ENCODE measurements at places on chromosomes 6 and 20.

- DNase-seq, result no peak
Observed at GRCh38 chr20:22746957-22747356, 162.6 kb upstream of the FOXA2 start.

- no peak for DNase-seq
Observed at GRCh38 chr6:78199044-78199443, 546.2 kb downstream of the MEI4 start.

GRCh38 chr6:5850848-5851255 lies 155.9 kb downstream of the NRN1 start:
- DNase-seq, result no peak

DNA sequence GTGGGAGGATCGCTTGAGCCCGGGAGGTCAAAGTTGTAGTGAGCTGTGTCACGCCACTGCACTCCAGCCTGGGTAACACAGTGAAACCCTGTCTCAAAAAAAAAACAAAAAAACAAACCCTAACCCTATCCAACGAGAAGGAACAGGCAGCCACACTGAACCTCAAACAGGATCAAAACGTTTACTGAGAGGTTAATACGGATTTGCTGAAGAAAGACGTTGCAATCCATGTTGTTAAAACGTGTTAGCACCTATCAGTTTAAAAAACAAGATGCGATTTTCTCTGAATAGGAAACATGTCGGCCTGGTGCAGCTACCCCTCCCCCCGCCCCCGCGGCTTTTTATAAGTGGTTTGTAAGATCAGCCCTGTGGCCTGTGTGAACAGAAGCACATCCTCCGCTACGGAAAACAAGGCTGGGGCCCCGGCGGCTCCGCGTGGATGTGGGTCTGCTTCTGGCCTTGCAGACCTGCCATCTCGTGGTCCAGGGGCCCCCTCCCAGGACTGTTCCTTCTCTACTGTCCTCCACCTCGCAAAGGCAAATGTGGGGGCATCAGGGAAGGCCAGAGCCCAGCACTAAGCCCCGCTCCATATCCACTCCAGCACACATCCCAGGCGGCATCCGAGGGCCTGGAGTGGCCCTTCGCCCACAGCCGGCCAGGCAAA lies 11.4 kb downstream of the SLC2A4RG start:
- DNase-seq, result no peak

DNA sequence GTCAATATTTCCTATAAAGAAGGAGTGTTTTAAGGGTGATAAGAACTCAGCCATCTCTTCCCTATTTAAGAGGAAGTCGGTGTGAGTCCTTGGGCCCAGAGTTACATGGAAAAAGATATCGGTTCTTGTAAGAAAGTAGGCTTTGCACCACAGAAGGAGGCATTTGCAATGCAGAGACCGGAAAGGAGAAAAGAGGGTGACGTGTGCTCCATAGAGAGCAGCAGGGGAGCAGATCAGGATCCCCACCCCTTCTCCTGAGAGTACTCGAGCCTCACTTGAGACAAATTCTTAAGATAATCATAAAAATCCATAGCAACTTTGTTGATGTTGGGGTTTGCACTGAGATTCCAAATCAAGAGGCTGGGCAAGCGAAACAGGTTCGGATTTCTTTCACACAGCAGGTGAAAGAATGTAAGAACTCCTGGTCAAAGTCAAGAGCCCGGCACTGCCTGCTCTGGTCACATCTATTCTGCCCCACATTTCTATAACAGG lies 27.8 kb downstream of the FOXA2 start:
- DNase-seq, result no peak

- DNase-seq, result no peak
Observed at GRCh38 chr6:139679516-139680179, 305.2 kb upstream of the CITED2 start.

- DNase-seq, result no peak
Observed at GRCh38 chr6:164130151-164130550, 715.6 kb downstream of the QKI start.

DNA sequence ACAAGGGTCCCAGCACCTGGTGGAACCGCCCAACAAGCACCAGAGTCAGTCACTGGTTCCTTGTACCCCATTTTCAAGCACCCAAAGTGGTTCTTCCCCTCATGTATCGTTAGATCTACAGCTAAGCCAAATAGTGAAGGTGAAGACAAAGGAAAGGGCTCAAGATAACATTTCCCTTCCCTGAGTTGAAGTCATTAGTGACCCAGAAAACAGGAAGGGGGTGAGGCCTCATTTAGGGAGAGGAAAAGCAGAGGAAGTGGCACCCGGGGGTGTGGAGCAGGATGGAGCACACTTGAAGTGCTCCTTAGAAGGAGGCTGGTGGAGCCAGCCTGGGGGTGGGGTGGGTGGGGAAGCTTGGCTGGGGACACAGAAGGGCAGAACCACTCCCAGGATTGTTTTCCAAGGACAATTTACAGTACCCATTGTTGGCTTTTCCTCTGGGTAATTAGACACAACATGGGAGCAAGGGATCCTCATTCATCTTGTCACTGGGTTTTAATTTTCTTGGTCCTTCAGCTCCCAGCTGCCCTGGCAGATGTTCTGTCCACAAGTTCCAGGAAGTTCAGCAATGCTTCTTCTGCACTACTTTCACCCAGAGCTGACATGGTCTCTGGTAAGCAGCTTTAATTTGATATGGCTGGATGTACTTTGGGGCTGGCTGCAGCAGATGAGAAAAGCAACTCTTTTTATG lies 73.3 kb upstream of the CD93 start:
- DNase-seq, result no peak

GRCh38 chr6:43827898-43828297 lies 57.9 kb downstream of the VEGFA start:
- no peak for DNase-seq

- DNase-seq, result no peak
Observed at GRCh38 chr20:16228722-16229121, 344.5 kb downstream of the KIF16B start.

DNA sequence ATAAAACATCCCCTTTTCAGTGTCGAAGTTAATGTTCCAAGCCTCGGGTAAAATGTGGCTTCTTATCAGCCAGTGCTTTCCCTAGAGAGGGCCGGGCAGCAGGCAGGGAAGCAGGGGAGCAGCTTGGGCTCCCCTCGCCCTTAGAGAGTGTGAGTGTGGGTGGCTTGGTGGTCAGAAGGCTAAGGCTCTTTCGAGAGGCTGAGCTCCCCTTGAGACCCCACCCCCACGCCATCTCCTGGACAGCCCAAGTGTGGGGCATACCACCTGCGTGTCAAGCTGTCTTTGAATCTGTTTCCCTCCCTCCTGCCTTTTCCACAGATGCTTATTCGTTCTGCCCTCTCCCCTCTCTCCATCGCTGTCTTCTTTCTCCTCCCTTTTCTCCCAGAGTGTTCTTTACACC lies 95.1 kb upstream of the FOXP4 start:
- no peak for DNase-seq

- DNase-seq, result no peak
Observed at GRCh38 chr6:159080217-159080976, 35.6 kb upstream of the TAGAP start.

DNA sequence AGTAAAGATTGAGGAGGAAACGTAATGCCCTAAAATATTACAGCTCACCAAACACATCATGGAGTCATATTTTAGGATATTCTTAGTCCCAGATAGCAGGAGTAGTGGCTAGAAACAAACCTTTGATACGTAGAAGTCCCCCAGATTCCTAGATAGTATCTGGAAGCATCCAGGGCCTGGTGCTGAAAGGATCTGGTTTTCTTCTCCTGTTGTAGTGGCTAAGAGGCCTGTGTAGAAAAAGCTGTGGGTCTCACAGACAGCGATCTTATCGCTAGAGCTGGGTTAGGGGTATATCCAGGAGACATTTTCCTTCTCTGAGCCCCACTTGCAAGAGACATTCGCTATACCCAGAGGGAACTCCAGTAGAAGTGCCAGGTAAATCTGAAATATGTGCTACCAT lies 139.9 kb downstream of the KCNQ5 start:
- no peak for DNase-seq

DNA sequence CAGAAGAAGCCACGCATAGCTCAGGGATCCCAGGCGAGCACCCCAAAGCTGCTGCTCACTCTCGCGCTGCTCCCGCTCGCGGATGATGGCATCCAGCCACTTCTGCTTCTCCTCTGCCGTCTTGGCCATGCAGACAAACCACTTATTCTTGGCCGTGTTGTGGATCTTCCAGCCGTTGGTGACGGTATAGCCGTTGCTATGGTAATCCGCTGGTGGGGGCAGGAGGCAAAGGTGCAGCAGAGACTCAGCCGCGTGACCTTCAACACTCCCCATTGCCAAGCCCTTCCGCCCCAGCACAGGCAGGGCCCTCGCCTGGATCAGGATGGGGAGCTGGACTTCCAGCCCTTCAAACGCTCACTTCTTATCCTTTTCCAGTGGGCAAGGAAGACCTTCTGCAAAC lies 136.9 kb downstream of the PREX1 start:
- DNase-seq, result no peak

- DNase-seq, result no peak
Observed at GRCh38 chr6:9532621-9533557, 882.0 kb downstream of the TFAP2A start.

GRCh38 chr6:106247733-106248132 lies 77.8 kb downstream of the ATG5 start:
- DNase-seq, result no peak

DNA sequence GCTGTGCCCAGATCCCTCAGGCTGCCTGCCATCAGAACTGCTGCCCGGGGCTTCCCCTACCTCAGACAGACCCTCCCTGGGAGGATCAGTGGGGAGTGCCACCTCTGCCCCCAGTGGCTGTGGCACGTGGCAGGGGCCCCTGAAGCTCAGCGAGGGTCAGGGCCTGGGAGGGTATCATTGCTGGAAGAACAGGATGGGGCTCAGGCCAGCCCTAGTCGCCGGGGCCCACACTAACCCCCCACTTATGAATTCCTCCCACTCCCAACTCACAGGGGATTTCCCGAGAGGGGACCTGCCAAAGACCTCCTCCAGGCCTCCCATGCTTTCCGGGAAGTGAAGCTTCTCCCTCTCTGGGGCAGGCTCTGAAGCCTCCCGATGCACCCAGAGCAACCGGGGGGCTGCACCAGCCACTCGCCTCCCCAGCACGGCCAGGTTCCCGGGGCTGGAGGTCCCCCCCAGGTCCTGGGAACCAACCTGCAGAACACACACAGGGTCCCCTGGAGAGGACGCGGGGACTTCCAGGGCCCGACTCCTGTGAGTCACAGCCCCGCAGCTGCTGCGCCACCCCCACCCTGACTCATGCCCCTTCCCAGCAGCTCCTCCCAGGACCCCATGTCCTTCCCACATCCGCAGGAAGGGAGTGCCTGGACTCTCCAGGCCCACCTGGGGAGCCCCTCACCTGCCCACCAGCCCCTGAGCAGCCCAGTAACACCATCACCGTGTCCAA lies 2.5 kb downstream of the TNFRSF6B start:
- no peak for DNase-seq

- no peak for DNase-seq
Observed at GRCh38 chr20:3935295-3935955, 46.2 kb downstream of the PANK2 start.

GRCh38 chr6:139017227-139017626 lies 11.3 kb upstream of the ABRACL start:
- DNase-seq, result no peak

DNA sequence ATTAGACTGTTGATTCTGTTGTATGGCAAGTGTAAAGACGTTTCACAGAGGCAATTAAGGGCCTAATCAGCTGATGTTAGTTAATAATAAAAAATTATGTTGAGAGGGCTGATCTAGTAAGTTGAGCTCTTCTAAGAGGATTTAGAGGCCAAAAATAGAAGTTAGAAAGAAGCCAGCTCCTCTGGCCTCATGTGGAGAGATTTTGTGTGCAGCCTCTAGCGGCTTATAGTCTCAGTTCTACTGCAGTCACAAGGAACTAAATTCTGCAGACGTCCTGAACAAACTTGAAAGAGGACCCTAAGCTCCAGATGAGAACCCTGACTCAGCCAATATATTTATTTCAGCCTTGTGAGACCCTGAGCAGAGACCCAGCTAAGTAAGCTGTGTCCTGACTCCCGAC lies 498.6 kb downstream of the BTBD3 start:
- no peak for DNase-seq

GRCh38 chr6:109687271-109687761 lies 3.7 kb downstream of the AK9 start:
- no peak for DNase-seq

DNA sequence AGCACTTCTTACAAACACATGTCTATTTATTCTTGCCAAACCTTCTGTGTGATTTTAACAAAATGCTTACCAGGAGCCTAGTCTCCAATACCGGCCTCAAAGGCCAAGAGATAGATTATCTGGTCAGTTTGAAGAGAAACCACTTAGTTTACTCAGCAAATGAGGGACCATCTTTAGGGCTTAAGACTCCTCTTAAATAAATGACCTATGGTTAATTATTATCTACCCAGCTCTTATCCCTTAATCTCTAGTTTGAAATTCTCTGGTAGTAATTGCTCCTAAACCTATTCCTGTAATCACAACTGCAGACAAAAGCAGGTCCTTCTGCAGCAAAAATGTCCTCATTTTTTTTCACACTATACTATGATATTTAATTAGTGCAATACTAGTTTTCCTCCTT lies 301.8 kb downstream of the KIF16B start:
- DNase-seq, result no peak

DNA sequence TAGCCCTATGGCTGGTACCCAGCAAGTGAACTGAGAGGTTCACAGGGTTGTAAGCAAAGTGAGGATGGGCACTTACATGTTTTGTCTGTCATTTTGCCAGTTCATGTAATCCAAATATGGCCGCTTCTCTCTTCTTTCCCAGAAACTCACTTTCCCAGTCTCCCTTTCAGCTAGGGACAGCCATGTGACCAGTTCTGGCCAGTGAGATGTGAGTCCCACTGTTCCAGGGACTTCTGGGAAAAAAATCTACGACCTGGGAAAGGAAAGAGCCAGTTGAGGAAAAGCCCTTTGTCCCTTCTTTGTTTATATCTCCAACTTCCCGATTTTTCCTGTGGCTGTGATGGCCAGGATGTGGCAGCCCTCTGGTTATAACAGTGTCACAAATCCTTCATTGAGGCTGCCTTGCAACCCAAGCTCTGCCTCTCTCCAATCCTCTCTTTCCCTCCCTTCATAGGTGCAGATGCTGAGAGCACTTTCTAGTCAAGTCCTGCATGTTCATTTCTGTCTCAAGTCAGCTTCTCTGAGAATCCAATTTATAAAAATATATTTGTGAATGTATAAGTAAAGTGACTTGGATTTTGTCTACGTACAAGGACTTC lies 148.6 kb upstream of the ZFP64 start:
- DNase-seq, result no peak

DNA sequence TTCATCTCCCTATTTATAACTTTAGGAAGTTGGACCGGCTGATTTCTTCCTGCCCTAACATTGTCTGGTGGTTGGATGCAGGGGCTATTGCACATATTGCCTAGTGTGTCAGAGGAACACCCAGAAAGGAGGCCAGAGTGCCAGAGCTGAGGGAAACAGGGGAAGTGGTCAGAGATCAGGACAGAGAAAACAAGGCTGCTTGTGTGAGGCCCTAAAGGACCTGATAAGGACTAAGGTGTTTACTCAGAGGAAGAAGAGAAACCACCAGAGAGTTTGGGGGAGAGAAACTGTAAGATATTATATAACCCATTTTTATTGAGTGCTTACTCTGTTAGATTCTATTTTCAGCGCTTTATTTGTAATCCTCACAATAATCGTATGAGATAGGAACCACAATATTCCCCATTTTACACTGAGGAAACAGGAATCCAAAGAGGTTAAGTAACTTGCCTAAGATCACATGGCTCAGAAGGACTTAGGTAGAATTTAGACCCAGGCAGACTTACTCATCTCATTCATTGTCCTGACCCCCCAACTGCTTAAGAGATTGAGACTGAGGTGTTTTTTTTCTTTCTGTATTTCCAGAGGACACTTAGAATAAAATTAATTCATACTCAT lies 54.0 kb upstream of the REV3L start:
- DNase-seq, result no peak
